ENCODE measurements at places on chromosomes 1 and 21. TPM values are rescaled to one million over a fixed set of nuclear protein-coding genes. Genes with fewer than 3 reads are reported as not detected.

LRRN2 gene
- total RNA-seq = not detected

NENF gene
- 10.0 TPM for total RNA-seq

OR2AK2 gene
- not detected for total RNA-seq

PLPPR5 gene
- not detected for total RNA-seq

FGGY gene
- 8.6 TPM for total RNA-seq

DDR2 gene
- 65.0 TPM for total RNA-seq

LEFTY1 gene
- total RNA-seq = not detected

KIF2C gene
- total RNA-seq = 38.6 TPM

LRIF1 gene
- total RNA-seq = 19.0 TPM

WDR64 gene
- total RNA-seq = not detected

ENSA gene
- 159 TPM for total RNA-seq

SLAMF6 gene
- not detected for total RNA-seq

AMY1A gene
- not detected for total RNA-seq

SPATA45 gene
- total RNA-seq = not detected

GRIK1 gene
- total RNA-seq = not detected

DNAJC28 gene
- total RNA-seq = 2.3 TPM

SNAPIN gene
- total RNA-seq = 46.0 TPM

FAM151A gene
- total RNA-seq = not detected

PLA2G5 gene
- 0.36 TPM for total RNA-seq

GFI1 gene
- 0.07 TPM for total RNA-seq

PPT1 gene
- total RNA-seq = 132 TPM

TAF12 gene
- total RNA-seq = 20.8 TPM

IL19 gene
- not detected for total RNA-seq

FCRL5 gene
- not detected for total RNA-seq
